ENCODE measurements at places on chromosomes 7 and 10. TPM values are rescaled to one million over a fixed set of nuclear protein-coding genes. Genes with fewer than 3 reads are reported as not detected.

The SMO gene
- 53.9 TPM for total RNA-seq

The HABP2 gene
- total RNA-seq = not detected

The LOXL4 gene
- total RNA-seq = 7.9 TPM

The FEZF1 gene
- 0.27 TPM for total RNA-seq

The PON3 gene
- total RNA-seq = 1.4 TPM

The CPA1 gene
- total RNA-seq = 0.66 TPM

The CARD11 gene
- total RNA-seq = 1.6 TPM

The C10orf143 gene
- total RNA-seq = 0.71 TPM

The POU6F2 gene
- total RNA-seq = 3.7 TPM

The VAX1 gene
- total RNA-seq = 0.33 TPM

The TMEM139 gene
- total RNA-seq = 3.6 TPM

The SEPHS1 gene
- 70.8 TPM for total RNA-seq

The MOGAT3 gene
- total RNA-seq = not detected

The HOXA5 gene
- not detected for total RNA-seq

The LMTK2 gene
- 26.6 TPM for total RNA-seq

The SH2D4B gene
- total RNA-seq = not detected

All from camera-type eye (tissue), 1 donor.